Suprapubic skin (tissue), 4 donors: ENCODE measurements at places on chromosomes 1 and 21. TPM values are rescaled to one million over a fixed set of nuclear protein-coding genes. Genes with fewer than 3 reads are reported as not detected.

- no peak for DNase-seq
Measured at GRCh38 chr1:178564086-178564782, 51.3 kb downstream of the TEX35 start.

DNA sequence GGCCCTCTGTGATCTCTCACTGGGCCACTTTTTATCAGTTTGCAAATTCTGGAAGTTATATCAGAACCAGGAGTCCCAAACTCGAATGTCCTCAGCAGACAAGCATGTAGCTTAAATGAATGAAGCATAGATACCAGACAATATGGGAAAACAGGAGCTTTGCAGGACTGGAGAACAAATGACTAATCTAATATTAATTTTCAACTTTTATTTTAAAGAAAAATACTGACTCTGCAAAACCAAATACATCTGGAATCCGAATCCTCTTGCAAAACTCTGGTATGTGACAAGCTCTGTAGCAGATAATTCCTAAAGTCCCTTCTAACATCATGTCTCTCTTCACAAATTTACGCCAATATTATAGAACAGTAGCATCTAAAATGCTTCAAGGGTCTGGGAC, 427.4 kb downstream of the TTLL7 start:
- no peak for DNase-seq

GRCh38 chr1:181083842-181084605, 4.5 kb upstream of the IER5 start:
- DNase-seq = no peak

- DNase-seq = no peak
Measured at GRCh38 chr21:36005018-36005417, 55.3 kb downstream of the SETD4 start.

GRCh38 chr1:64915381-64916274, 50.7 kb downstream of the JAK1 start:
- DNase-seq = no peak

DNA sequence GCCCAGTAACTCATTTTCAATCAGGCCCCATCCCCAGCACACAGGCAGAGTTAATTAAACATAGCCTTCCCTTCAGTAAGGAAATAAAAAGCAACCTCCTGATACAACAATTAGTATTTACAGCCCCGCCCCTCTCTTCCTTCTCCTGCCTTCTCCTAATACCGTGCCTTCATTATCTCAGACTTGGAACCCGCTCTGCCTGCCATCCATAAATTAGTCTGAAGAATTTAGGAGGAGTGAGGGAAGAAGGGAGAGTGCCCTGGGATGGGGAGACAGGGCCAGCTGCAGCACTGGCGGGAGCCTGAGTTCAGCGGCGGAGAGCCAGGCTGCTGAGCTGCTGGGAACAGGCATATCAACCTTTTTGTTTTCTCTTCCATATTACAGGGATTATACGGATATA, 172.8 kb downstream of the ACTL8 start:
- no peak for DNase-seq

DNA sequence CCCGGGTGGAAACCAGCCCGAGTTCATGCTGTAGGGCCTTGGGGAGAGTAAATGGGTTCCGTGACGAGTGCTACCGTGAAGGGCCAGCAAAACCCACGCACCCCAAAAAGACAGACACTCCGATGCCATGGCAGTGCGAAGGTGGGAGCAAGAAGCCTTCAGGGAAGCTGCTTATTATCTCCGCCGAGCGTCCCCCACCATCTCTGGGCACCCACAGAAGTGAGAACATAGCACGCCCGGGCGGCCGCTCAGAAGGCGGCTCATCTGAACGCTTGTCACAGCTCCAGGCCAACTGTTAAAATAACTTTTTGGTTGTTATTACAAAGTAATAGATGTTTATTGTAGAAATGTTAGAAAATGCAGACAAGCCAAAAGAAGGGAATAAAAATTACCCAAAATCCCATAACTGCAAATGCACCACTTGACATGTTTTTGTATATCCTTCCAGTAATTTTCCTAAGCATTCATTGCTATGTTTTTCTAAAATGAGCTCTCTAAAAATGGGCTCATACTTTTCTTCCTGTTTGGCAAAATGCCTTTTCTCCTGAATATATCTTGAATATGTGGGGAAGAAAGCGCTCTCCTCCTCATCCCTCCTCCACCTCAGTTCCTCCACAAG, 234.9 kb downstream of the NPHP4 start:
- DNase-seq = no peak

DNA sequence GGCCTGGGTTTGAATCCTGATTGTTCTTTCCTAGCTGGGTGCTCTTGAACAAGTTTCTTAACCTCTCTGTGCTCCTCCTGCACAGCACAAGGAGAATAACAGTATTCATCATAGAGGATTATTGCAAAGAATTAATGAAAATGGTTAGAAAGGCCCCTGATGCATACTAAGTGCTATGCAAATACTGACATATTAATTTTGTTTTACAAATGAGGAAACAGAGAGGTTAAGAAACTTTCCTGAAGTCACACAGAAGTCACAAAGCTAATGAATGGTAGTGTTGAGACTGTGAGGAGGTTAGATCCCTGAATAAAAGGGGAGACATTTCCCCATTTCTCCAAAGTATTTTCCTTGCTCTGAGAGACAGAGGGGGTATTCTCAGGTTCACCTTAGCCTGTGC, 99.0 kb downstream of the KCNJ6 start:
- no peak for DNase-seq

DNA sequence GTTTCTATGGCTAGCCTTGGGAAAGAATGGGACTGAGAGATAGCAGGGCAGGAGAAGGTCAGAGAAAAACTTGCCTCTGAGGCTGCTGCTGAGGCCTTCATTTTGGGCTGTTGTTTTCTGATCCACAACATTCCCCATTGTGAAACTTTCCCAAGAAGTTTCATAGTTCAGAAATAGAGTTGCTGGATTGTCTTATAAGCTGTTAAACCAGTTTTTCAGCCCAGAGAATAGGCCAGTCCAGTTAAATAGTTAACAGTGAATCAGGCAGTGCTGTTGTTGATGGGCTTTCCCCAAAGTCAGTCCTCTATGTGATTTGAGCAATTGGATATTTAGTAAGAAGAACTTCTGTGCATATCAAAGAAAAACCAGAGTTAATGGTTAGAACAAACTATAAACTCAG, 77.0 kb downstream of the C21orf91 start:
- no peak for DNase-seq

GRCh38 chr1:156462954-156463795, 37.4 kb downstream of the MEF2D start:
- no peak for DNase-seq

DNA sequence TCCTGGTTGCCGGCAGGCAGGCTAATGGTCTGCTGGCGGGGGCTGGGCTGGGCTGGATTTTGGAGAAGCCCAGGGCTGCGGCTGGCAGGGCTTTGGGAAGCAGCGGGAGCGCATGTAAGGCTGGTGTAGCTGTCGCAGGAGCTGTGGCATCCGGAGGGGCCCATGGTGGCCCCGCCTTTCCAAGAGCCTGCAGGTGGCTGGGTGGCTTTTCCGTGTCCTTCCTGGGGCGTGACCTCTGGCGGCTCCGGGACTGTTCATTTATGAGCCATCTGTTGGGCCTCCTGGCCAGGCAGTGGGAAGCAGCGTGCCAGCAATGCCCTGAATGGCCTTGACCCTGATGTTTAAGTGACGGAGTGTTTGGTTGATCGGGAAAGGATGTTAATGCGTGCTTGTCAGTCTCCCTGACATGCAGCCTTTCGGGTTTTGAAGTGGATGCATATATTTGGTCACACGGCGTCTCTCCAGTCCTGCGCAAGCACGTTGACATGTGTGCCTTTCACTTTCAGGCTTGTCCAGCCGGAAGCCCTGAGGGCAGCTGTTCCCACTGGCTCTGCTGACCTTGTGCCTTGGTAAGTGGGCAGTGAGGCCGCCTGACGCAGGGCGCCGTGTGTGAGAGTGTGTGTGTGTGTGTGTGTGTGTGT, 38.5 kb downstream of the AGPAT3 start:
- DNase-seq = peak; percentile 70

GRCh38 chr21:16535102-16535422, 805.3 kb downstream of the USP25 start:
- peak; percentile 89 for DNase-seq

GRCh38 chr1:183914276-183914675, 109.4 kb downstream of the RGL1 start:
- no peak for DNase-seq

DNA sequence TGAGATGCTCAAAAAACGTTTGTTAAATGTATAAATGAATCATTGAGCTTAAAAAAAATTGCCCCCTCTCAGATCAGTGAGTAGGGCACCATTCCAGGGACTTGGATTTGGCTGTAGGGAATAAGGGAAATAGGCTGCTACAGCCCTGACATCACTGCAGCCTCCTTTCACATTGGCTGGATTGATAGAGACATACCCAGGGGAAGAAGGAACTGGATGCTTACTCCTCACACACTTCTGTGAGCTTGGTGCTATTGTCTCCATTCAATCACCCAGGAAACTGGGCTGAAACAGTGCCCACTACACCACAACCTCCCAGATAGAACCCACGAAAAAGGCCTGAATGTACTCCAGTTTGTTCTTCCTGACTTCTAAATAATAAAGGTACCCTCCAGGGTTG, 87.2 kb downstream of the TGFBR3 start:
- DNase-seq = no peak

DNA sequence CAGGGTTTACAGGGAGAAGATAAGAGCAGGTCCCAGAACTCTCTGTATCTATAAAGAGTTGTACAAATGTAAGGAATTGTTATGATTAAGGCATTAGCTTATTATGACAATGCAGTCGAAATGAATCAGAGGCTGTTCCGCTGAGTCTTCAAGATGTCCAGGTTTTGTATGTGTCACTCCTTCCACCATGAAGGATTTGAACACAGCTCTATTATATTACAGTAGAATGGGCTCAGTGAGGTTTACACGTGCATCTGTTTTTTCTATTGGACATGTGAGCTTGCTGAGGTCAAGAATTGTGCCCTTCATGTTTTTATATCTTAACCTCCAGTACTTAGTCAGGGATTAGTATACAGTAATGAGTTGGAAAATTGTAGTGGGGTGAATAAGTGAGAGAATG, 86.3 kb downstream of the MPZL1 start:
- no peak for DNase-seq

DNA sequence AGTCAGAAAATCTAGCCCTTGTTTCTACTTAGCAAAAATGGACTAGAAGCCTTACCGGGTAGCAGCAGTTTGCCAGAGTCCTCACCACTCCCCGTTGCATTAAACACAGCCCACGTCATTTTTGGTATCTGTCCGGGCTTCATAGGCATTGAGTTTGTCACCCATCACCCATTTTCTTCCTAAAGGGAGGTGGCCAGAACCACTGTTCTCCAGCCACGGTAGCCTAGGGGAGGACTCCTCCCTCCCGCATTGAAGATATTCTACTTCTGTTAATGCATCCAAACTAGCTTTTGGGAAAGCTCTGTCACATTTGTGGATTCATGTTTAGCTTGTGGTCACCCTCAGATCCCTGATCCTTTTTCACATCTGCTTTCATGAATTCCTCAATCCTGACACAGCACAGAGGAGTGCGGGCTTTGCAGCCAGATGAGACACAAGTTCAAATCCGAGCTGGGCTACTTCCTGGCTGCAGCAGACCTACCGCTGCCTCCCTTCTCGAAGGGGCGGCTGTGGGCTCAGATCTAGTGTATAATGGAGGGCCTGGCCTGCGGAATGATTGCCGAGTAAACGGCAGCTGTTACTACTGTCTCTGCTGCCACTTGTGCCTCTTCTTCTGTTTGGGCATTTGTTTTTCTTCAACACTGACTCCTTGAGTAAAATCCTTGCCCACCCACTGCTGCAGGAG, 63.2 kb upstream of the EFHD2 start:
- DNase-seq = no peak

DNA sequence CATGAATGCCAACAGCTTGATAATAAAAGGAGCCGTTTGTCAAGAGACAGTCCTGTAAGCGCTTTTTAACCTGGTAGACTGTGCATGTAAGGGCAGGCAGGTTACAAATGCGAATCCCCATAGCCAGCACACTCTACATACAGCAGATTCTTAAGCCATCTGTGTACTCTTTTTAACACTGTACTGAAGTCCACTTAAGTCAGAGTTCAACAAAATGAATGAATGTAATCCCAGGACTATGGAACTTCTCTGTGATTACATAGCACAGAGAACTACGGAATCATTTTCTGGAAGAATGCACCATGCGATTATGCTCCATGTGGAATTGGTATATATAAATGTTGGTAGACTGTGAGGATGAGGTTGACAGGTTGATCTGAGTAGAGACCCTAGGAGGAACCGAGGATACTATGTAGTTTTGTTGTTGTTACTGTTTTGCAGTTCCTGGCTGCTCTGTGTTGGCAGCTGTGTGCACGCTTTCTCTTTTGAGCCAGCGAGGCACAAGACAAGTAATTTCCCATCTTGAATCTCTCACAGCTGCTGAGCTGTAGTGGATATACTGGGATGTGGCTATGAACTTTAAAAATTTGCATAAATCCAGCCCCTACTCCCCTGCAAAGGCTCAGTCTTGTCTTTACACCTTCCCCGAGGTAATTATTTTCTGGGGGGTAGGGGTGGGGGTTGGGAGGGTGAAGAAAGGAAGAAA, 21.9 kb downstream of the LRRC8D start:
- DNase-seq = no peak

DNA sequence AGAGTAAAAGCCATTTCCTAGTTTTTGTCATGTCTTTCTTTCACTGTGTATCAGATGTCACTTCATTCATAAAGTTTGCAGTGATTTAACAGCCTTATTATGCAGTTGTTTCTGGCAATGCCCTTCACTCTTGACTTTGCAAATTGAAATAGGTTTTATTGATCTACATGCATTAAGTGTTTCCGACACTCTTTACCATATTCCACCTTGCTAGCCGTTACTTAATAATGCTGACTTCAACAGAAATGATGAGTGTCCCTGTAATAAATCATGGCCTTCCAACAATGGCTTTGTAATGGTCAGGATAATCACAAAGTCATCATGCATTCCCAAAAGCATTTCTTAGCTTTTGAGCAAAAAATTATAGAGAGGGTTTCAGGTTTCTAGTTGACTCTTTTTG, 236.8 kb upstream of the FMN2 start:
- no peak for DNase-seq

CFH gene
- total RNA-seq = 24.2 TPM

TPRG1L gene
- total RNA-seq = 51.0 TPM

SHISAL2A gene
- total RNA-seq = not detected

CLEC20A gene
- not detected for total RNA-seq

FCER1A gene
- 14.3 TPM for total RNA-seq

GPX7 gene
- total RNA-seq = 7.5 TPM

LDLRAD1 gene
- total RNA-seq = not detected

ADAM30 gene
- not detected for total RNA-seq
